ENCODE measurements at places on chromosomes 6 and 20.

GRCh38 chr6:10847684-10848083 is 9.3 kb upstream of the MAK start:
- no peak overlapping the region for H3K4me3 ChIP-seq
- H3K4me1 ChIP-seq: no peaks in the 10 kb centered on the region
- no peak overlapping the region for H3K27ac ChIP-seq
- H3K36me3 ChIP-seq: peaks cover 2% of the 10 kb centered on the region
- no peaks in the 10 kb centered on the region for H3K27me3 ChIP-seq

DNA sequence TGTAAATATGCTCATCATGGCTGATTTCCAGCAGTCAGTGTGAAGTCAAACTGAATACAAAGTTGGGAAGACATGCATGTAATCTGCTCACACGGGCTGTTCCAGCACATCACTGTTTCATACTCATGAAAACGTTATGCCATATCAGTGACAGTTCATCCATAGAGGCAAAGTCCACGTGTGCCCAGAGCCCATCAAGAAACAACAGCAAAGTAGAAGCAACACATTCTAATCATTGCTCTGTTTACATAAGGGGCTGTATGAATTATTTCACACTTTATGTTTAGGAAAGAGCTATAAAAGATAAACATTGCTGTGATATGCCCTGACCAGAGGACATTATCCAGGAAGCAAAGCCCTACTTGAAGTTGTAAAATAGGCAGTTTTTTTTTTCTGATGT is 157.0 kb upstream of the ENPP5 start:
- no peak for DNase-seq
- H3K36me3 ChIP-seq: no peaks in the 10 kb centered on the region

GRCh38 chr20:34461779-34462087 is 54.5 kb upstream of the DYNLRB1 start:
- H3K27ac ChIP-seq: no peak overlapping the region
- H3K4me1 ChIP-seq: peaks cover 14% of the 10 kb centered on the region
- no peak for DNase-seq
- peaks cover 10% of the 10 kb centered on the region for H3K36me3 ChIP-seq

DNA sequence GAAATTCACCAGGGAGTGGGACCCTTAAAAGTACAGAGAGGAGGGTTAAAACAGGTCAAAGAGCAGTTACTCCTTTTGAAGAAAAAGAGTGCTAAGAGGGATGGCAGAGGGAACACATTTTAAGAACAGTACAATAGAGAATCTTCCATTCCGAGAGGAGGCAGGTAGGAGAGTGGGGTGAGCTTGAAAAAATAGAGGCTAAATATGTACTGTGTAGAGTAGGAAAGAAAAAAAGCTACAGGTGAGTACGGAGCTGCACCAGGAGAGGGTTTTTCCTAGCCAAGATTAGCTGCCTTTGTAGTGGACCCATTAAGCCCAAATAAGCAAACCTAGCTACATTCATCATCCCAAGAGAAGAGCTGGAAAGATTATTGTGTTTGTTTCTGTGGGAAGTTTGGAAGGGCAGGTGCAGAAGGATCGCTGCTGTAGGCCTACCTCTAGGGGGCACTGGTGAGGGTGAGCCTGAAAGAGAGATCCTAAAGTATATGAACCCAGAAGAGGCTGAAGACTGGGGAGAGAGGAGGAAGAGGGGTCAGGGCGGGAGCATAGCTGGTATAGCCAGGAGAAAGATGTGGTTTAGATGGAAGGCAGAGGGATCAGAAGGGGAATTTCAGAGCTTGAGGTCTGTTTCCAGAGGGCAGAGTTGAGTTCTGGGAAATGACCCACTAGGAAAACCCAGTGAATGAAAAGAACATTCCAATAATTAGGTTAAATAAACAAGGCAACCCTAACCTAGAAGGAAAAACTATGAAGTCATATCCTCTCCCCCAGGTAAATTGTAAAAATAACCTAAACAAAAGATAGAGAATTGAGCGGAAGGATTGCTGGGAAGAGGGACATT is 50.2 kb upstream of the HINT3 start:
- H3K36me3 ChIP-seq: peaks cover 13% of the 10 kb centered on the region
- H3K27me3 ChIP-seq: no peaks in the 10 kb centered on the region
- DNase-seq: no peak
- H3K4me3 ChIP-seq: no peak overlapping the region
- H3K4me1 ChIP-seq: no peaks in the 10 kb centered on the region

DNA sequence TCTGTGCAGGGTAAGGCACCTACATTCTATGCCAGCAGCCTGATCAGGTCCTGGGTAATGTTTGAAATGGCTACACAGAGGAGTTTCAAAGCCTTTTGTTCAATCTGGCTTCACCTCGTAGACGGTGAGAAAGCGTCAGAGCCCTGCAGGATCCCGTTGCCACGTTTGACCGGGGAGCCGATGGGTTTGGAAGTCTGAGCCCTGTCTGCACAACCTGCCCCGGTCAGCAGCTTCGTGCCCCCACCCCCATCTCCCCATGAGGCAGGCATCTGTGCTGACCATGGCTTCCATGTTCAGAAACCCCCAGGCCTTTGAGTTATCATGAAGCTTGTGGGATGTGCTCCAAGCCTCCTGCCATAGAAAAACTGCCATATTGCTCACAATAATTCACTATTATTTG is 63.9 kb downstream of the PTPN1 start:
- no peaks in the 10 kb centered on the region for H3K27me3 ChIP-seq
- no peak overlapping the region for H3K4me3 ChIP-seq
- DNase-seq: no peak
- peaks cover 19% of the 10 kb centered on the region for H3K4me1 ChIP-seq
- H3K27ac ChIP-seq: peak overlapping the region; percentile 86

DNA sequence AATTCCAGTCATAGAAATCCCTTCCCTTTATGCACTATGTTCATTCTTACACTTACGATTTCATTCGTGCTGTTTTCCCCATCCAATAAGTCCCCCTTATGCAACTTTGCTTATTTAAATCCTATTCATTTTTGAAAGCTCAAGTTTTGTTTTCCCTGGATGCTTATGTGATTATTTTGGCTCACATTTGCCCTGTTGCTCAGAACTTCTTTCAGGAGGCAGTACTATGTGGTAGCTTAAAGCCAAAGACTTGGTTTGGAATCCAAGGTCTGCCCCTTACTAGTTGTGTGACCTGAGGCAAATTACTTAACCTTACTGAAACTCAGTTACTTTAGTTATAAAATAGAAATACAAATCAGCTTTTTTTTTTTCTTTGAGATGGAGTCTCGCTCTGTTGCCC is 59.6 kb downstream of the MOXD1 start:
- no peaks in the 10 kb centered on the region for H3K27me3 ChIP-seq
- peak overlapping the region; percentile 11 for H3K4me3 ChIP-seq
- H3K4me1 ChIP-seq: no peaks in the 10 kb centered on the region
- H3K27ac ChIP-seq: no peak overlapping the region
- no peak for DNase-seq
- H3K36me3 ChIP-seq: no peaks in the 10 kb centered on the region

- H3K27me3 ChIP-seq: no peaks in the 10 kb centered on the region
- DNase-seq: no peak
- H3K4me1 ChIP-seq: peaks cover 18% of the 10 kb centered on the region
- H3K27ac ChIP-seq: no peak overlapping the region
- peaks cover 6% of the 10 kb centered on the region for H3K36me3 ChIP-seq
These were observed 17.4 kb upstream of the TMEM217 start for GRCh38 chr6:37275350-37275749.

DNA sequence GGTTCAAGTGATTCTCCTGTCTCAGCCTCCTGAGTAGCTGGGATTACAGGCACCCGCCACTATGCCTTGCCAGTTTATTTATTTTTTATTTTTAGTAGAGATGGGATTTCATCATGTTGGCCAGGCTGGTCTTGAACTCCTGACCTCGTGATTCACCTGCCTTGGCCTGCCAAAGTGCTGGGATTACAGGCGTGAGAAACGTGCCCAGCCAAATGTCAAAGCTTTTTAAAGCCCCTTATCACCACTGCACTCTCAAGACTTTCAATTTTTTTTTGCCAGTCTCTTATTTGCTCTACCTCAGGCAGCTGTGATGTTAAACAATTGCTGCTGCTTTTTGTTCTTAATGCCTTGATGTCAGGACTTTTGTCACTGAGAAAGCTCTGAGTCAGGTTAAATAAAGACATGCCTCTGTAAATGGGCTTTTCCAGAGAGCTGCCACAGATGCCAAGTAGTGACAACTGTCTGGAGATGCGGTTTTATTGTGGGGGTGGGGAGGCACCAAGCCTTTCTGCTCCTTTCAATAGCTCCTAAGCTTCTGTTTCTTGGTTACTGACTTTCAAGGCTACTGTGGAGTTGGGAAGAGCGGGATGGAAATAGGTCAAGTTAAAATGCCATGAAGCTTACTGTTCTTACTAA is 29.2 kb downstream of the RSPH3 start:
- DNase-seq: no peak
- H3K27me3 ChIP-seq: no peaks in the 10 kb centered on the region
- no peaks in the 10 kb centered on the region for H3K4me1 ChIP-seq
- no peak overlapping the region for H3K4me3 ChIP-seq

- H3K36me3 ChIP-seq: no peaks in the 10 kb centered on the region
- H3K4me1 ChIP-seq: no peaks in the 10 kb centered on the region
- no peak for DNase-seq
- no peak overlapping the region for H3K4me3 ChIP-seq
- H3K27ac ChIP-seq: no peak overlapping the region
These were observed 395.9 kb downstream of the PREX1 start for GRCh38 chr20:48431653-48432493.

GRCh38 chr20:62420846-62421715 is 6.3 kb downstream of the RBBP8NL start:
- H3K27me3 ChIP-seq: no peaks in the 10 kb centered on the region
- H3K4me1 ChIP-seq: no peaks in the 10 kb centered on the region
- no peak overlapping the region for H3K27ac ChIP-seq
- no peak overlapping the region for H3K4me3 ChIP-seq
- no peak for DNase-seq

DNA sequence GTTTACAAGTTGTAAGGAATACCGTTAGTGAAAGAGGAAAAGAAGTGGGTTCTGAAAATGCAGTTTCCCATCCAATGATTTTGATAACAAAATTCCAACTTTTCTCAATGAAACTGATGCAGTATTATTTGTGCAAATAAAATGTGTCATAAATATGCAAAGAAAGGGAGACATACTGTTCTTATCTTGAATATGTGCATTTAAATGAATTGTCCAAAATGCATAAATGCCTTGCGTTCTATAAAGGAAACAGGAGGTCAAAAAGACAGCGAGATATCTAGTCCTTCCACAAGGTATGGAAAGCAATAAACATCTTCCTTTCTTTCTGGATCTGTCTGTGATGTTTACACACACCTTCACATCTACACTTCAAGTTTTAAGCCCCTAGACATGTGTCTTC is 54.6 kb upstream of the ISM1 start:
- no peak for DNase-seq
- H3K36me3 ChIP-seq: no peaks in the 10 kb centered on the region

DNA sequence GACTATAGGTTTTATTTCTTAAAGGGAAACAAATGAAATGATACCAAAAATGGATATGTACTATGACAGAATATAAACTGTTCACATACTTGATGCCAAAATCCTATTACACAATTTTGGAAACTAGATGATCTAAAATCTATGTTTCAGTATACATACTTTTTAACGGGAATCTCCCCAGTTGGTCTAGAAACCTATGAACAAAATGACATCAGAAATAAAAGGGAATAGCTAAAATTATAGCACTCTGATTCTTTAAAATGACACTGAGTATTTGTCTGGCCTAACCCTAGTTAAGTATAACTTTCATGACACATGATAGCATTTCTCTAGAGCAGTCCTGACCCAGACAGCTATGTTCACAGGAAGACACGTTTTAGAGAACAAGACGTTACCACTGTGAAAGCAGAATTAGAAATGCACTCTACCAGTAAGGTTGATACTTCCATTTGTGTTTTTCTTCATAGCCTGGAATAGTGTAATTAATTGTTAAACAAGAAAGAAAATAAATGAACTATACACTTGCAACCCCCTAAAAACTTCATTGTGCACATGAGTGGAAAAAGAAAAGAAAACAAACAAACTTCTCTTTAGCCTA is 3.3 kb downstream of the OSER1 start:
- peaks cover 17% of the 10 kb centered on the region for H3K36me3 ChIP-seq
- H3K27ac ChIP-seq: no peak overlapping the region
- H3K27me3 ChIP-seq: no peaks in the 10 kb centered on the region
- H3K4me1 ChIP-seq: peaks cover 70% of the 10 kb centered on the region
- H3K4me3 ChIP-seq: peak overlapping the region; percentile 41

DNA sequence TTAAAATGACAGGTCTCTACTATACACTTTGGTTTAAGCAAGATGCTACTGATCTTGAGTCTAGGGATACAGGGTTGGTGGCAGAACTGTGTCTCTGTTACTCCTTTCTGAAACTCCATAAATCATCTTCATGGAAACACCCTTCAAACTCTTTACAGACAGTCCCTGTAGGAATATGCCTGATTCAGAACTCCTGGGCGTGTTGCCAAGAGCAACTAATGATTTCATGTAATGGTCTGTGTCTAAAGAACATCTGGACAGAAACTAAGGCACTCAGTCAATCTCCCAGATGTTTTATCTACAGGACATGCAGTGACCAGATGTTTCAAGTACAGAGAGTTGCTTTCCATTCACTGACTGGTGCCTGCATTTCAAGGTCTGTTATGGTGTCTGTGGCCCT is 464.4 kb upstream of the CHD6 start:
- no peaks in the 10 kb centered on the region for H3K4me1 ChIP-seq
- H3K27me3 ChIP-seq: no peaks in the 10 kb centered on the region
- H3K4me3 ChIP-seq: no peak overlapping the region
- no peak overlapping the region for H3K27ac ChIP-seq
- H3K36me3 ChIP-seq: no peaks in the 10 kb centered on the region

GRCh38 chr6:148635070-148635743 is 111.6 kb upstream of the UST start:
- H3K27ac ChIP-seq: no peak overlapping the region
- no peaks in the 10 kb centered on the region for H3K4me1 ChIP-seq
- H3K36me3 ChIP-seq: no peaks in the 10 kb centered on the region
- no peak for DNase-seq
- H3K4me3 ChIP-seq: no peak overlapping the region

- H3K4me3 ChIP-seq: no peak overlapping the region
- no peaks in the 10 kb centered on the region for H3K4me1 ChIP-seq
- no peaks in the 10 kb centered on the region for H3K27me3 ChIP-seq
- no peak for DNase-seq
- H3K27ac ChIP-seq: no peak overlapping the region
These were observed 45.1 kb downstream of the BCAS1 start for GRCh38 chr20:54025251-54025771.

GRCh38 chr20:64067733-64068307 is 4.8 kb downstream of the TCEA2 start:
- peaks cover 14% of the 10 kb centered on the region for H3K4me1 ChIP-seq
- no peak overlapping the region for H3K4me3 ChIP-seq
- DNase-seq: no peak
- no peak overlapping the region for H3K27ac ChIP-seq
- H3K36me3 ChIP-seq: peaks cover 16% of the 10 kb centered on the region

GRCh38 chr20:44704551-44704971 is 10.6 kb upstream of the CCN5 start:
- no peak overlapping the region for H3K4me3 ChIP-seq
- no peak for DNase-seq
- H3K4me1 ChIP-seq: peaks cover 77% of the 10 kb centered on the region
- no peaks in the 10 kb centered on the region for H3K36me3 ChIP-seq
- H3K27me3 ChIP-seq: no peaks in the 10 kb centered on the region

- no peak within 1 kb of the TSS for H3K27ac ChIP-seq
- DNase-seq: no peak
- no peaks in the 10 kb centered on the region for H3K36me3 ChIP-seq
- no peak within 1 kb of the TSS for H3K4me3 ChIP-seq
- H3K4me1 ChIP-seq: peaks cover 8% of the 10 kb centered on the region
These were observed at the start of gene RAB44 for GRCh38 chr6:36697481-36697903. RAB44 (plus strand) TSS chr6:36697826; CDS start chr6:36704236, 6,410 bp downstream.
